ENCODE measurements at places on chromosomes 5 and 9.

DNA sequence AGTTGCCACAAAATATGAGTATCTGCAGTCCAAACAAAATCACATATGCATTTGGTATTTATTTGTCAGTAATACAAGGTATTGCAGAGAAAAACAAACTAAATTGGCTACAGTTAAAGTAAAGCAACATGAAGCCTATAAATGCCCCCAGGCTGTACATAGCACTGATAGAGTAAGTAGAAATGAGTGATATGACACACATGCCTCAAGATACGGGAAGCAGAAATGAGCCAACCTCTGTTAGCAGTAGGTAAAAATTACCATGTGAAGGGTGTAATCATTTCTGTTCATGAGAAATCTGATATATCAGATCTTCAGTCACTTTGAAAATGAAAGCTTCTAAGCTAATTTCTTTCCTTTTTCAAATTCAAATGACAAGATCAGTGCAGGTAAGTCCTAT is 131.1 kb downstream of the CHSY3 start:
- no peak for DNase-seq

GRCh38 chr9:127923771-127924170 is 6.8 kb downstream of the PIP5KL1 start:
- DNase-seq: no peak

GRCh38 chr5:151784141-151784540 is 12.4 kb downstream of the G3BP1 start:
- DNase-seq: no peak

- DNase-seq: no peak
Observed at GRCh38 chr9:93480728-93481324, 27.4 kb upstream of the FAM120AOS start.

DNA sequence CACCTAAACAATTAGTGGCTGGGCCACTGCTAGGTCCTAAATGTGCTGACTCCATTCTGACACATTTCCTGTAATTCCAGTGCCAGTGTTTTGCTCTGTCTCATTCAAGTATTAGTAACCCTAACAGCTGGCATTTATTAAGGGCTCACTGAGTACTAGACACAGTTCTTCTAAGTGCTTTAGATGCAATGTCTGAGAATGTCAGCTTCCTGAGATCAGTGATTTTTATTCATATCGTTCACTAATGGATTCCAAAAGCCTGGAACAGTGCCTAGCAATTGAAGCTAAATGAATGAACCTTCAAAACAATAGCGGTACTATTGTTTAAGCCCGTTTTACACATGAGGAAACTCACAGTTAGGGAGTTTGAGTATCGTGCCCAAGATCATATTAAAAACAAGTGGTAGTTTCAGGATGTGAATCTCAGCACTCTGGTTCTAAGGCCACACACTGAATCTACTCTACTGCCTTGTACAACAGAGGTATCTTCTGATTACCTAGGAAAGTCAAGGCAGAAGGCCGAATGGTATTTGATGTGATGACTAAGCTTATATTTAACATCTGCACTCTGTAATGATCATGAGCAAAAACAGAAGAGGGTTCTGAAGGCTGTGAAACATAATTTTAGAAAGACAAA is 304.0 kb downstream of the PJA2 start:
- no peak for DNase-seq

- no peak for DNase-seq
Observed at GRCh38 chr5:146009020-146009419, 72.6 kb downstream of the SH3RF2 start.

- DNase-seq: no peak
Observed at GRCh38 chr5:1471997-1472963, 27.0 kb upstream of the SLC6A3 start.

- DNase-seq: no peak
Observed at GRCh38 chr5:117220730-117221129, 646.1 kb upstream of the SEMA6A start.

- DNase-seq: no peak
Observed at GRCh38 chr9:74071502-74071901, 425.6 kb upstream of the RORB start.

GRCh38 chr5:2575871-2576270 is 175.6 kb downstream of the IRX2 start:
- no peak for DNase-seq

GRCh38 chr9:130631331-130632080 is 32.9 kb upstream of the PRDM12 start:
- DNase-seq: no peak

All from frontal cortex (tissue), 4 donors.